ENCODE measurements at places on chromosomes 3 and 15.
A peak's percentile ranks its signal among the peaks of the same experiment; 100 is the strongest.

GRCh38 chr3:147960786-147961185 is 551.6 kb downstream of the ZIC1 start:
- DNase-seq = no peak

DNA sequence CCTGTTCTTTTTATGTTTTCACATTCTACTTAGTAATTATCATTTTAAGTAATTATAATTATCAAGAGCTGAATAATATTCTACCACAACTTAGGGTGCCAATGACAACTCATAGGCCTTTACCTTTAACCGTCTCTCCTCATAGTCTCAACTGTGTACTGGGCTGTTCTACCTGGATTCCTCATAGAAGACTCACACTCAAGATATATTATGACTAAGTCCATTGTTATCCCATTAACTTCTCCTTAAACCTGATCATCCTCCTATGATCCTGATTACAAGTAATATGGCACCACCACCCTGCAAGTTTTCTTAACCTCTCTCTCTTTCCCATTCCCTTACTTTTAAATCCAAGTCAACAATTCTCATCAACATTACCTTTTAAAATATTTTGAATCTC is 285.9 kb upstream of the VEPH1 start:
- no peak for DNase-seq

GRCh38 chr15:81315452-81316175 is 8.3 kb downstream of the STARD5 start:
- no peak for DNase-seq

DNA sequence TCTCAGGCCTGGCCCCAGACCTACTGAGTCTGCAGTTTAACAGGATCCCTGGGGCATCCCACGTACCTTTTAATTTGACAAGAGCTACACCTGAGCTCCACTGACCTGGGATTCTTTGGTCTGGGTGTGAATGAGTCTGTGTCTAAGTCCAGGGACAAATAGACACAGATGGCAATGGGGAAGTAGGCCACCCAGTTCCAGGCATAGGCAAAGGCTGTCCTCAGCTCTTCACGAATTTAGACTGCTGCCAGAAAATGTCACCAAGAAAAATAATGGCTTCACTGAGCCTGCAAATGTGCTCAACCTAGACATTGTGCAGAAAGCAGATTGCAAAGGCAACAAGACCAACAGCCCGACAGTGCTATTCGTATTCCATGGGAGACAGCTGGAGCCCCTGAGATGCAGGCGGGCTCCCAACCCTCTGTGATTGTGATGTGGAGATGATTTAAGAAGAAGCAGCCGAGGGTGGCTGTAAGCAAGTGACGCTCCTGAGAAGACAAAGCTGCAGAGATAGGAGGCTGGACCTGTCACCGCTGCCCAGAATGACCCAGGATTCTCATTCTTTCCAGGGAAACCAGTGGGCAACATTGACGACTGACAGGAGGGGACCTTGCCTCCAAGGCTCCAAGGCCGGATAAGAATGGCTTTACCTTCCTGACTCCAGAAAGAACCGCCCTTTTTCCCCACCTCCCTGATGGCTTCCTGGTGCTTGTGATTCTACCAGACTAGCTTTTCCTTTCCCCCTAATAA is 39.8 kb upstream of the IREB2 start:
- DNase-seq = no peak

GRCh38 chr15:34436956-34437442 is 609 bp downstream of the GOLGA8A start:
- peak; percentile 27 for DNase-seq

- DNase-seq = no peak
Measured at GRCh38 chr15:45146405-45146804, 16.6 kb downstream of the DUOX1 start.

DNA sequence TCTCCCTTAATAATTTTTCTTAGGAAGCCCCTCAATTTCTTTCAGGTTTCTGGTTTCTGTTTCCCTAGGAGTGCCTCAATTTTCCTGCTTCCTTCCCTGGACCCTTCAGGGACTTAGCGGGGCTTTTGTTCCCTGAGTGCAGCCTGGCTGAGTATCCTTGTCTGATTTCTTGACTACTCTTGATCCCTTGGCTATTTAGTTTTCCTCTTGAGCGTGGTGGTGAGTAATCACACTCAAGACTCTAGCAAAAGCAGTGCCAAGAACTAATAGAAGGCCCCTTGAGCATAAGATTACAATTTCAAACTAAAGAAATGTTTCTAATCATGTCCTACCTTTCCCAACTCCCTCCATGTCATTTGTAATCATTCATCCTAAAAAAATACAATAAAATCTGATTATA is 94.3 kb upstream of the C3orf80 start:
- peak; percentile 74 for DNase-seq

- DNase-seq = no peak
Measured at GRCh38 chr15:49265911-49266310, 95.9 kb downstream of the GALK2 start.

GRCh38 chr3:153574445-153574844 is 412.4 kb downstream of the RAP2B start:
- peak; percentile 40 for DNase-seq

DNA sequence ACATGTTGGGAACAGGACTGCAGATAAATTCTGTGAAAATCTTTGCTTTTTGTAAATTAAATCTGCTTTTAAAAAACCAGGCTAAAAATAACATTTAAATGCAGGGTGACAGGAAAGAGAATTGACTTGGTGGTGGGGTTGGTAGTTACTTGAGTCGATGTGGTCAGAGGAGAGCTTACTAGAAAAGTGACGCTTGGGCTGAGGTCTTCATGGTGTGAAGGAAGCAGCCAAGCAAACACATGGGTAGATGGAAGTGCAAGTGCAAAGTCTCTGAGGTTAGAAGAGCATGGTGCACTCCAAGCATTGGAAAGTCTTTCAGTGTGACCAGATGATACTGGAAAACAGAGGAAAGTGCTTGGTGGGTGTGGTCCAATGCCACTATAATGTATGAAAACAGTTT is 86.4 kb upstream of the THBS1 start:
- DNase-seq = no peak

DNA sequence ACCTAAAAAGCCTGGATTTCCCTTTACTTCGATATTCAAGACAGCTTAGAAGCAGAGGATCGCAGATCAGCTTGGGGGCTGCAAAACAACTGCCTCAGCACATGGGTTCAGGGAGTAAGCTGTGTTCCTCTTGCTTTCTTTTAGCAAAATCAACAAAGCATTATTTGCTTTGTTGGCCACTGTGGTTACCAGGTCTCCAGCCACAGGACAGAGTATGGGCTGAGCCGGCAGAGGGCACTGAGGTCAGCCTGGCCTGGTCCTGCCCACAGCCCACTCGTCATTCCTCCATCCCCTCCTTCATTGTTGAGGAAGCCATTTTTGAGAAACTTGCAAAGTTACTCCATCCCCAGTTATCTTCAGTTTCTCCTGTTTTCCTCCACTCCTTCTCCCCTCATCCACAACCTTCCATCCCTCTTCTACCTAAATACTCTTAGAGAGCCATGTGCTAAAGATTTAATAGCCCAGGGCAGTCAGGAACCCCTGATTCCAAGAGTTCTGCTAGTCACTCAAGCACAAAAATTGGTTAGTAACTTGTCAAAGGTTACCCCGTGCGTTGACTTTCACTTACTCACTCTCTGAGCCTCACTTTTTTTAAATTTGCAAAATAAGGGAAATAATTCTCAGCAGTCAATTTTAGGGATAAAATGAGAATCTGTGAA is 60.0 kb upstream of the HES1 start:
- no peak for DNase-seq

- no peak for DNase-seq
Measured at GRCh38 chr3:126166009-126166408, 14.4 kb downstream of the ALDH1L1 start.

GRCh38 chr3:63557912-63558311 is 94.6 kb upstream of the SNTN start:
- no peak for DNase-seq

GRCh38 chr3:129305592-129306091 is 27.0 kb downstream of the HMCES start:
- peak; percentile 94 for DNase-seq

- DNase-seq = no peak
Measured at GRCh38 chr15:45498701-45499100, 23.9 kb downstream of the SLC30A4 start.

DNA sequence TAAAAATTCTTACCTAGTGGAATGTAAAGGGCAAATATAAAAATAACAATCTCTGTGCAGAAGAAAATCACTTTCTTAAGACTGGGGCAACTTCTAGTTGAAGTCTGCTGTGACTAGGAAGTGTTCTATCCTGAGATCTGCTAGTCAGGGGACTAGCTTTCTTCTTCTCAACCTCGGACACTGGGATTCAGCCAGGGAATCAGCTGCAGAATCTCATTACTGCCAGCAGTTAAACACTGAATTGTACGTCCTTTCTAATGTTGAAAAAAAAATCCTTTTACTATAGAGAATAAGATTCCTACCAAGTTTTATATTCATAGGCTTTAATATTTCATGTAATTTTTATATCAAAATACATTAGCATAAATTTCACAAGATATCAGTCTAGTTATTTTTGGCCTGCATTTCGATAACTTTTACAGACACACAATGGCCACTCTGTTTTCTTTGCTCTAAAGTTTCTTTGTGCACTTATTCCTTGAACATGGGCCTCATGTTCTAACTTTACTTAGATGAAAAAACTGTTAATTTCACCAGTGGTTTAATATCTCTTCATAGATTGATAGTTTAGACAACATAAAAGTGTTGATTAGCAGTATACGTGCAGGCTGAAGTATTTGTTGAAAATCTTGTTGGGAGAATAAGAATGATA is 2.6 kb upstream of the NEO1 start:
- DNase-seq = no peak

GRCh38 chr3:14175383-14176037 is 2.9 kb downstream of the XPC start:
- DNase-seq = peak; percentile 21

DNA sequence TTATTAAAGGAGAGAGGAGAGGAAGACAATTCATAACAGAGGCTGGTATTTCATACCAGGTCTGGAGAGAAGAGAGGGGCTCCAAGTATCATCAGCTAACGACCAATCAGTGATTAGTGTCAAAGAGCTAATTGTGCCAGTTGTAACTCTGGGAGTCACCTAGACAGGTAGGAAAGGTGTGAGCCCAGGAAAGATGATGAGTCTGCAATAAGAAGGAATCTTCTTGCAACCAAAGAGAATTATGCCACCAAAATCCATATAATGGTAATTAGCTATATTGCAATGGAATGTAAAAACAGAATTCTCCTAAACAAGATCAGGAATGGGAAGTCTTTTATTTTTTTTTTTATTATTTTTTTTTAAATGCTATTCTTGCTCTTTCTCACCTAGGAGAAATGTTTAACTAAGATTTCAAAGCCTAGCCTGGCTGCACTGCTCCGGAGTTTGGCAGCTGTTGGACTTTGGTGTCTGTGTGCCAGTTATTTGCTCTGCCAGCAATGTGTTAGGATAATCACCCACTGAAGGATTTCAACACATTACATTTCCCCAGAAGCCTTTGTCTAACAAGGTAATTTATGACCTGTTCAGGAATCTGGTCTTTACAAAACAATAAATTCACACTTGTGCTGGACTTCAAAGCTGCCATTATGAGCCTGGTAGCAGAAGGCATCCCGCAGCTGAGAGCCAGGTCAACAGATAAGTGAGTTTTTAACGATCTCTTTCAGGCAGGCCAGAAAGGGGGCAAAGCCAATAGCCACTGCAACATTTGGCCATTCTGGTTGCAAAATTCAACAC is 89.4 kb downstream of the FOXB1 start:
- peak; percentile 11 for DNase-seq

DNA sequence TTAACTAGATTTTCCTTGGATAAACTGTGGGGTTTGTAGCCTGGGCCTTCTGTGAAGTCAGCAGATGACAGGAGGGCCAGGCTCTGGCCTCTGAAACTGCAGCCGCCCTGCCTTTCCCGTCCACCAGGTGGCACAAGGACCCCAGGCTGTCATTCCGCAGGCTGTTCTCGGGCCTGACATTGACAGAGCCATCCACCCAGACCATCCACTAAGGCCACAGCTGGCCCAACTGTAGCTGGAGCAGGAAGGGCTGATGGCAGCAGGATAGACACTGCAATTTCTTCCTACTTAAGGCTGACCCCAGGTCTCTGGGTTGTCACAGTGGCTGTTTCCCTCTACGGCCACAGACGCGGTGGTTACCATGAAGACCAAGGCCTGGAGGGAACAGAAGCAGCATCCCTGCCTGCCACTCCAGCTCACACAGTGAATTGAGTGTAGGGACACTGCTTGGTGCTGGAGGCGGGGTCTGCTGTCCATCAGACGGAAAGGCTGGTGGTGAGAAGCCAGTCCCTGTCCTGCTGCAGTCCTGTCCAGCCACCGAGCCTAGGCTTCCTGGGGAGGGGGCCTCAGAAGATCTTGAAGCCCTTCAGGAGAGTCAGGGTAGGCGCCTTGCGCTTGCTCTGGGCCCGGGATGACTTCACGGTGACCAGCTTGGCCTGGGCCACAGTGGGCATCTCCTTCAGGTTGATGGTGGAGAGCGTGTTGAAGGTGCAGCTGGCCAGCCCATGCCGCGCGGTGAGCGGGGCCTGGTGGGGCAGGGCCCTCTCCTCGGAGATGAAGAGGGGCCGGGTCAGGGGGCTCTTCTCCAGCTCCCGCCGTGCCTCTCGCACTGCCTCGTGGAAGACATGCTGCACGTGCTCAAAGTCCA is 9.4 kb downstream of the SLC51B start:
- DNase-seq = peak; percentile 76

DNA sequence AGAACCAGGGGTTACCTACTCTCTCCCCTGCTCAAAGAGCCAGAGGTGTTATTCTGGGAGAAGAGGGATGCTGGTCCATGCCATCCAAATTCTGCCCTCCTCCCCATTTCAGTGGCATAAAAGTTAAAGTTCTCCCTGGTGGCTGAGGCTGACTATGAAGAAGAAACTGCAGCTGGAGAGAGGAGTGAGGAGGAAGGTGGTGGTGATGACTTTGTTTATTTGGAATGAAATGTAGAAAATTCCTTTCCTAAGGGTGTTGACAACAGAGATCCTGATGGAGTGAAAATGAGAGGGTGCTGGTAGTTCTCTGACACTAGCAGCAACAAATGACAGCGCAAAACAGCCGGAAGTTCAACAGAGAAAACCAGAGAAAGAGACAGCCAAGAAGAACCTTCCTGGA is 100.4 kb downstream of the PCCB start:
- DNase-seq = peak; percentile 82

DNA sequence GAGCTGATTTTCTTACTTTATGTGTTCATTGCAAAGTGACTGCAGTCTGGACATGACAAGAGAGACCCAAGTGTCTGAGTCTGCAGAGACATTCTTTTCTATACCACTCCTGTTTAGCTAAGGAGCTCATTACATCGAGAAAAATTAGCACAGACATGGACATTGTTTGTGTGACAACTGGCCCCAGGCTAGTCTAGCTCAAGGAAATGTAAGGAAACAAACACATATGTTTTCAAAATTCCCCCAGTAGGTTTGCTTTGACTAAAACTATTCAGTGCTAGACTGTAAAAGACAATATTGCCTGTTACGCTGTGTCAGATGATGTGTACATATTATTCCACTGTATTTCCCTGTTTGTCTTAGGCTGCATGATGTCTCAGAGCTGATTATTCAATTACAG is 40.9 kb downstream of the TPRG1 start:
- no peak for DNase-seq

DNA sequence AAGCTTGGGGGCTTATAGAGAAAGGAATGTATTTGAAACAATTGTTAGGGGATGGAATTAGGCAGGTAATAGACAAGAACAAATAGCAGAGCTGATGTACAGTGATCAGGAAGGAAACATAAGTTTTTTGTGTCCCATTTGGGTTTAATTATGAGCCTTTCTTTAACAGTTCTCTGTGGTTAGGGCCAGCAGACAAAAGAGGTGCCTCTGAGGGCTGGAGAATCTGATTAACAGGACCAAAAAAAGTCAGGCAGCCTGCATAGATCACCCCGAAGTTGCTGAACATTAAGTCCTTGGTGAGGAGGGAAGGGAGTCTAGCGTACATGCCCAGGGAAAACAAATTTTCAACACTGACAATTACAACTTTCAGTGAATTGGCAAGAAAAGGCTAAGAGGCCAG is 88.6 kb upstream of the SPRED1 start:
- DNase-seq = no peak

All from cardiac fibroblast (primary cell).